ENCODE measurements at places on chromosomes 11 and 22.

DNA sequence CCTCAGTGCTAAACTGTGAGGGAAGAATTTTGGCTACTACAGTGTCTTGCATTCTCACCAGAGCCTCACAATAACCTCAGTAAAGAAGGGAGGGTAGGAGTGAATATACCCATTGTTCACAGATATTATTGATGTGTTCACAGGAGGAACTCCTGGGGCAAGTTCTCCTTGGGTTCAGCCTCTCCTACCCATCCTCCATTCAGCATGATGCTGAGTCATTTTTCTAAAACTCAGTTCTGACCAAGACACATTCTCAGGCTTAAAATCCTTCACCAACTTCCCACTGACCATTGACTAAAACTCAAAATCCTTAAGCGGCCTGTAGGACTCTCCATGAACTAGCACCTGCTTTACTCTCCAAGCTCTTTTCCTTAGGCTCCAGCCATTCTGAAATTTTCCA is 48.7 kb downstream of the SYTL2 start:
- DNase-seq, result no peak

- DNase-seq, result no peak
Observed at GRCh38 chr11:2700415-2701211, 819 bp upstream of the KCNQ1OT1 start.

DNA sequence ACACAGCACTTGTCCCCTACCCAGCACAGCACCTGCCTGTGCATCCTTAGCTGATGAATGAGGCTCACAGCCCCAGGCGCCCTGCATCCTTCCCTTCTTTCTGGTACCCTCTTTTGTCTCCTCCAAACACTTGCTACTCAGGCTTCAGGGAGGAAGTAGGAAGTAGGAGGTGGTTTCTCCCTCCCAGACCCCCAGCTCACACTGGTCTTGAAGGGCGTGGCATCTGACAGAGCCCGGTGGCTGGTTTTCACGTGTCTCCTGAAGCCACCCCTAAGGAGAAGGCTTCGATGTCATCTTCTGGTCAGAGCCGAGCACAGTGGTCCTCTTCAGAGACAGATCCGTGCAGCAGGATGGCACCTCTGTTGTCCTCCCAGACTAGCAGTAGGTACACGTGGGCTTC is 109.8 kb downstream of the PTPRJ start:
- no peak for DNase-seq

GRCh38 chr22:27952091-27952490 is 33.0 kb upstream of the PITPNB start:
- DNase-seq, result no peak

DNA sequence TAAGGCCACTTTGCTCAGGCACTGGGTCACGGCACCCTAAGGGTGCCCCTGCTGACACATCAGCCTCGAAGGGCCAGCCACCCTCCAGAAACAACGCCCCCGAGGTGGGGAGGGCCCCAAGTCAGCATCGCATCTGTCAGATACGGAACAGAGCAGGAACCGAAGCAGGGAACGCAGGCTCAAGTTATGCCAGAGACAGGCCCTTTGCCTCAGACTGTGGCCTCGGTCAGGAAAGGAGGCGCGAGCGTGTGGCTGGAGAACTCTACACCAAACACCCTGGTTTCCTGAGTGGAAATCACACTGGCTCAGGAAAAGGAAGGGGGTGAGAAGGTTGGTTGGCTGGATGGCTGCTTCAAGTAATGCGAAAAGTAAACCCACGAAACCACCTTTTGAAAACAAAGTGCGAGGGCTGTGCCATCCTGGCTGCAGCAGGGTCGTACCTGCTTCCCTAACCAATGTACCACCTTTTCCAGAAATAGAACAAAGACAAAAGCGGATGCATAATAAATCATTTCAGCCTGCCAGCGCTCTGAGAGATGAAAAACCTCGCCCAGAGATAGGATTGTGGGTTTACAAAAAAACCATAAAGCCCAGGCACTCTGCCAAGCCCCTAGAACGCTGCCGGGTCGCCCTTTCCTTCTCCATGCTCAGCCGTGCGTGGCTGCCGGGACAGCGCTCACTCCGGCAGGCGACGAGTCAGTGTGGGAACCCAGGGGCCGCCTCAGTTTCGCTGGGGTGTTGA is 38.6 kb downstream of the TRMU start:
- peak; percentile 35 for DNase-seq

DNA sequence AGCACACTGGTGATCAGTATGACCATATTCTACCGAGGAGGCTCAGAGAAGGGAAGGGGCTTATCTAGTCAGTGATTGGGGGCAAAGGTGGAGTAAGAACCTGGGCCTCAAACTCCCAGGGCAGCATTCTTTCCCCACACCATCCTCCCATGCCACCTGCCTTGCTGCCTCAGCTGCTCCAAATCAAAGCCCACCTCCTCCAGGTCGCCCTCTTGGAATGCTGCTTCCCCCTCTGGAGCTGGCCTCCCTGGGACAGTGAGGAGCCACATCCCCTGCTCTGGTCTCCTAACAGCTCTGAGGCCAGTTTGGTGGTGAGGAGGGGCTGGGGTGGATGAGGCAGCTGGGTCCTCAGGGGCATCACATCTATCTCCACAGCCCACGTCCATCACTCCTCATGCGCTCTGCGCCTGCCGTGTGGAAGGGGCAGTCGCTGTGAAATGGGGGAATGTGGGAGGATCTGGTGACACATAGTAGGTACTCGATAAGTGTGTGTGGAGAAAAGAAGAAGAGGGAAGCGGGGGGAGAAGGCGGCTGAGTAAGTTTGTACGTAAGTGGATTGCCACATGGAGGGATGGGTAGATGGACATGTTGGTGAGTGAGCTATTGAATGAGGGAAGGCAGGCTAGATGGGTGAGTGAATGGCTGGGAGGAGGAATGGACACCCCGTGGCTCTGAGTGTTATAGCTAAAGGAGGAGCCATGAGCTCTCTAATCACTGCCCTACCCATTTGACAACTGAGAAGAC is 16.1 kb upstream of the ARHGEF17 start:
- no peak for DNase-seq

DNA sequence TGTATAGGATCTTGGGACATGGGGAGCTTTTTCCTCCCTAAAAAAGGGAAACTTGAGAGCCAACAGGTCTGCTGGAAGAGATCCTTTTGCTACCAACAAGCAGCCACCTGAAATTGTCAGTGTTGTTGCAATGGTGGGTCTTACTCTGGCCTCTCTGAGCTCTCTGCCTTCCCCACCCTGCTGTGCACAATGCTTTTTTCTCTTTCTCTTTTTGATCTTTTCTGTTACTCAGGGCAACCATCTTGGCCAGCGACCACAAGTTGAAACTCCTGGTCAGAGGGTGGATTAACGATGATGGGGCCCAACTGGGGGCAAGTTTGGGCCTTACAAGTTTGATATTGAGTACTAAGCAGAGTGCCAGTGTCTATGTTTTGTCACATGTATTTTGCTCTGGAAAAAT is 155.8 kb downstream of the KIRREL3 start:
- DNase-seq, result no peak

DNA sequence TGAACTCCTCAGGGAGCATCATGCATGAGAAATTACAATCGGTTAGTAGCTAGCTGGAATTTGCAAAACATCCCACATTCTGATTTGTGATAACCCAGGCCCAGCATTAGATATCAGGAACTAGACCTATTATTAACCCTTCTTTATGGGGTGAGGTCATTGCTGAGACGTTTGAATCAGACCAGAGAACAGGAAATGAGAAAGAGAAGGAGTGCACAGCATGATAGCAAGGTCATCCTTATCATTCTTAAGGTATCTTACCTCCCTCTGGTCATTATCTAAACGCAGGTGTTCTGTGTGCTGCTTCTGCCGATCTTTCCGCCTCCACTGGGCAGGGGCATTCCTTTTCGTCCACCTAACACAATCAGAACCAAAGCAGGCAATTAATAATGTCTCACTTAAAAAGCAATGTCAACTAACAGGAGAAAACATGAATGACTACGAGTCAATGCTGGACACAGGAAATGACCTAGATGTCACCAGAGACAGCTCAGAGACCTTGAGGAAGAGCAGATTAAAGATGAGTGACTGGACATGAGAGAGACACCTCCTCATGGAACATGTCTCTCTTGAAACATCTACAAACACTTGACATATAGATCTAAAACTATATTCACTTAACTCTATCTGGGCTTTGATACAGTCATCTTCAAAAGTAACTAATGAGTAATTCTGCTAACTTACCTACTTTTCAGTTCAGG is 78.3 kb upstream of the SCUBE2 start:
- no peak for DNase-seq

DNA sequence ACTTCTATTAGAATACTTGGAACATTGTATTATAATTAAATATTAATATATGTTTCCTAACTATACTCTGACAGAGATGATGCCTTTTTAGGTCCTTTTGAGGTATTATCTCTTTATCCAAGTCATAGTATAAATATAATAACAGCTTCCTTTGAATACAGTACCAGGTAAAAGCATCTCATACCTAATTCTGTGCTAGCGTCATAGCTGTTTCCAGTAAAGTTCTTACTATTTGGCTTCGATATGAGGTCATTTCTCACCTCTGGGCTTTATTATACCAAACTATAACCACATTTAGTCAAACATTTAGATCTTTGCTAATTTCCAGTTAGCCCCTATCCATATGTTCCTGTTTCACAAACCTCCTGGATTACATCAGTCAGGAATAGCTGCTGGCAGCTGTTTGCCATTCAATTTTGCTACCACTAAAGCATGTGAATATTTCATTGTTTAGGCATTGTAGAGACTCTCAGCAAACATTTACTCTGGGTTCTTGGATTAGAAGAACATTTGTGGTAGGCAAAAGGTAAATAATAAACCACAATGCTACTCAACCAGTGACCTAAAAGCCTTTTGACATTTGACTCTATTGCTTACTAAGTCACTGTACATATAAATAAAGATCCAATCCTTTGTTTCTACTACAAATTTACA is 255.1 kb downstream of the TTC28 start:
- DNase-seq, result no peak
